Heart left ventricle (tissue), 16 donors: ENCODE measurements at places on chromosomes 16 and 17. TPM values are rescaled to one million over a fixed set of nuclear protein-coding genes. Genes with fewer than 3 reads are reported as not detected.

Gene HNF1B
- polyA plus RNA-seq, result not detected

Gene MYH13
- polyA plus RNA-seq, result 0.01 TPM

Gene MT4
- not detected for polyA plus RNA-seq

Gene CD300E
- 1.1 TPM for polyA plus RNA-seq

Gene PRSS22
- polyA plus RNA-seq, result not detected

Gene IGFALS
- 0.23 TPM for polyA plus RNA-seq

Gene PTGES3L
- 41.5 TPM for polyA plus RNA-seq

Gene NOXO1
- polyA plus RNA-seq, result 0.06 TPM

Gene SRL
- polyA plus RNA-seq, result 394 TPM

Gene TBC1D16
- 14.1 TPM for polyA plus RNA-seq

Gene COG8
- polyA plus RNA-seq, result 19.9 TPM

Gene CLEC18C
- polyA plus RNA-seq, result 0.15 TPM

Gene CCL18
- polyA plus RNA-seq, result 0.30 TPM

Gene EEF2K
- 8.3 TPM for polyA plus RNA-seq

Gene B4GALNT2
- polyA plus RNA-seq, result not detected

Gene PMFBP1
- 0.57 TPM for polyA plus RNA-seq
